ENCODE measurements at places on chromosomes 5 and 9.
A peak's percentile ranks its signal among the peaks of the same experiment; 100 is the strongest.

GRCh38 chr5:87081016-87081415 is 186.7 kb upstream of the RASA1 start:
- DNase-seq, result no peak

DNA sequence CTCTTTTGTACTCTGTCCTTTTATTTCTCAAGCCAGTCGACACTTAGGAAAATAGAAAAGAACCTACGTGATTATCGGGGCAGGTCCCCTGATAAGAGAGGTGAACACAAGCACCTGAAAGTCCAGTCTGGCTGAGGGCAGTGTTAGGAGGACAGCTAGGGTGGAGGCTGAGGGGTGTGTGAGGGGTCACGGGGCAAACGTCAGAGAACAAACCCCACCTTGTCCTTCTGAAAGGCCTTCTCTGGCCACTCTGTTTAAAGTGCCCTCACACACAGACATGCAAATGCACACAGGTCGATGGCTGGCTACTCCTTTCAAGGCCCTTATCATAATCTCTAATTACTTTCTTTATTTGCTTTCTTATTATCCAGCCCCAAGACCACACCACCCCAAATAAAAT is 108.8 kb downstream of the ESM1 start:
- DNase-seq, result no peak

GRCh38 chr9:129397335-129397734 is 219.3 kb upstream of the IER5L start:
- no peak for DNase-seq

GRCh38 chr9:70472268-70473249 is 58.1 kb upstream of the KLF9 start:
- DNase-seq, result no peak

DNA sequence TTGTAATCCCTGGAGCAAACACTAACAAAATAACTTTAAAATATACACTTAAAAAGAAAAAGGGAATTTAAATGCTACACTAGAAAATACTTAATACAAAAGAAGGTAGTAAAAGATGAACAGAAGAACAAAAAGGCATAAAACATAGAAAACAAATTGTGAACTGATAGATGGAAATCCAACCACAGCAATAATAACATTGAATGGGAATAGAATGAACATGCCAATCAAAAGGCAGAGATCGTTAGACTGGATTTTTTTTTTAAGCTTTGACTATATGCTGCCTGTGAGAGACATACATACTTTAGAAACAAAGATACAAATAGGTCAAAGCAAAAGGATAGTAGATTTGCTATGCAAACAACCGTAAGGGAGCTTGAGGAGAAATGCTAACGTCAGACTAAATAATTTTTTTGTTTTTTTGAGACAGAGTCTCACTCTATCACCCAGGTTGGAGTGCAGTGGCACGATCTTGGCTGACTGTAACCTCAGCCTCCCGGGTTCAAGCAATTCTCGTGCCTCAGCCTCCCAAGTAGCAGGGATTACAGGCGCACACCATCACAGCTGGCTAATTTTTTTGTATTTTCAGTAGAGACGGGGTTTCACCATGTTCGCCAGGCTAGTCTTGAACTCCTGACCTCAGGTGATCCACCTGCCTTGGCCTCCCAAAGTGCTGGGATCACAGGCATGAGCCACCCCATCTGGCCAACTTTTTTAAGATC is 6.5 kb downstream of the ABO start:
- no peak for DNase-seq

DNA sequence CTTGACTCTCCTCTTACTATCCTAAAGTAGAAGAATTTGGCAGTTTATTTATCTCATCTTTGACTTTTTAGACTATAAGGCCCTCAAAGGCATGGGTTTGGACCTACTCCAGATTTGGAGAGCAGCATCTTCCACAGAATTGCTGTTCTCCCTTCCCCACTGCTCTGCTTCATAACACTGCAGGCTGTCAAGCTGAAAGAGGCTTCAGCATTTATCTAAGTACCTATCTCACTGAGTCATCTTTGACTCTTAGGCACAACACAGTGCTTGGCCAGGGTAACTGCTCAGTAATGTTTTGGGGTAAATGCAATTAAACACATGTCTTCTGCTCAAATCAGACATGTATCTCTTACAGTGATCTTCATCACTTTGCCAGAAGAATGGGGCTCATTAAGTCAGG is 60.6 kb downstream of the GRIN3A start:
- DNase-seq, result no peak

DNA sequence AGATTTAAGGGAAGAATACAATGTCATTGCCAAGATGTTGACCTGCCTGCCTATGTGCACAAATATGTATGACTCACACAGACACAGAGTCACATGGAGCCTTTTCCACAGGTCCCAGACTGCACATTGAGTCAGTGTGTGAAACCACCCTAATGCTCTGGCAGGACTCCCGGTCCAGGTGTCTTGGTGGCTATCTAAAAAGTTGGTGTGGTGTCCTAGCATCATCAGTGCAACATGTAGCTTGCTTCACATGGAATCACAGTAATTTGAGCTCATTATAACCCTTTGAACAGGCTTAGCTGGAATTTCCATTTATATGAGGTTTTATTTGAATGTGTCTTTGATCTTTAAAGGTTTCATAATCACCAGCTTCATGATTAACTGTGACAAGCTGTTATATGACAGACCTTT is 10.7 kb downstream of the IFNA5 start:
- no peak for DNase-seq

DNA sequence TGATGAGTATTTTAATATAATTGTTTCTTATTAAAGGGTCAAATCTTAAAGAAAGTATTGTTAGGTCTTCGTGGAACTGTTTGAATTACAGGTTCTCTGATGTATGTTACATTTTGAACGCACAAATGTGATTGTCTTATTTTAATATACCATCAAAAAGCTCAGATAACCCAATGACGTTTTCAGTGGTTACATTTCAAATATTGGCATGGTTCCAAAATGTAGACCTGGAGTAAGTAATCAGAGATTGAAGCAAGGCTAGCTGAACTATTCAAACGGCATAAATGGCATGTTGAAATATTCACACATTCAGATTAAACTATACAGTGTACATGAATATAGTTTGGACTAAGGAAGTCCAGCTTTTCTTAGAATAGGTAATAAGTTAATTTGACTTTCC is 281.7 kb upstream of the EFNA5 start:
- DNase-seq, result no peak

DNA sequence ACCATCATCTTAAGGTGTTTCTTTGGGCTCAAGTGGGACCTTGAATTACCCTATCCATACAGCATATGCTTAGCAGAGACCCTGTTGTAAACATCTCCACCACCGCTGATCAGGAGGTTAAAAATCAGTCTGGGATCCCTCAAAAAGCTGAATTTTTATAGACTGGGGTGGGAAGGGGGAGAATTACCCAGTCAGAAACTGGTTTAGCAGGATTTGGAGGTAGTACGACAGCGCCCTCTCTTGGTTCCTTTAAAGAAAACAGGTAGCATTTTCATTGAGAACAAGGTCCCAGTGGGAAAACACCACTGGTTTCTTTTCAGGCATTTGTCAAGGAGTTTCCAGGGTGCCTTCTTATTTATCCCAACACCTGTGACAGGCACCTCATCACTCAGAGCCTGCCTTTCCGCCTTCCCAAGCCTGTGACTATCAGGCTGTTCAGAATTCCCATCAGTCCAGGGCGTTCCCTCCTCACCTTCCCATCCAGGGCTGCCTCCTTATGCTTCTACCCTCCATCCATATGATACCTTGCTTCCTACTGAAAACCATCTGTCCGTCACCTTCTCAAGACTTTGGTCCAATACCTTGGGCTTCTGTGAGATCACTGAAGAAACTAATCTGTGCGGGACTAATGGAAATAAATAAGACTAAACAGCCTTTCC is 203.8 kb upstream of the RAI14 start:
- no peak for DNase-seq

DNA sequence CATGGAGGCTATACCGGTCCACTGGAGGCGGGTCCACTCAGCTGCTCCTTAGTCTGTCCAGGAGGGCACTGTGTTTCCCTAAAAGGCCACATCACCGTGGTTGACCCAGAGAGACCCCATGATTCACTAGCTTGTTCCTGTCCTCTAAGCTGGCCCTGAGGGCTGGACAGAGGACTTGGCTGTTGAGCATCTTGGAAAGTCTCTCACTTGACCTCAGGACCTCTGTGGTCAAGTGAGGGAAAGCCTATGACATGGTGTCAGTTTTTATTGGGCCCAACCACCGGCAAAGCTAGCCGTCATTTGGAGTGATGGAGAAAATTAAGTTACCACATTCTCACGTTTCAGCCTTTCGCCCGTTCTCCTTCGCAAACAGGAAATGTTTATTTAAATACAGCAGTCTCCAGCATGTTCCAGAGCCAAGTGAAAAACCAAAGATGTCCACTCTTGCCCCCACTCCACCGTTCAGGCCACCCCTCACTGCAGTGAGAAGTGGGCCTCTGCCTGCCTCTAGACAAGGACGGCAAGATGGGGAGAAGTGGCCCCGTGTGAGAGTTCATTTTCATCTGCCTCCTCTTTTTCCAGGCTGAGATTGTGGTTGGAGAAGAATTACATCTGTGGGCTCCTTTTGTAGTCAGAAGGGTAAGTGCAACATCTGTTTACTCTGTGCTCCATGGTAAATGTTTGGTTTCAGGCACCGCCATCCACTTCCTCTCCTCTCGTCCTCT is 4.4 kb downstream of the SLIT3 start:
- DNase-seq, result no peak

GRCh38 chr9:138075961-138076649 is 198.5 kb downstream of the CACNA1B start:
- DNase-seq, result peak; percentile 15

GRCh38 chr9:90774071-90774470 is 27.5 kb upstream of the SYK start:
- no peak for DNase-seq

GRCh38 chr9:38312406-38312805 is 80.1 kb upstream of the ALDH1B1 start:
- no peak for DNase-seq

DNA sequence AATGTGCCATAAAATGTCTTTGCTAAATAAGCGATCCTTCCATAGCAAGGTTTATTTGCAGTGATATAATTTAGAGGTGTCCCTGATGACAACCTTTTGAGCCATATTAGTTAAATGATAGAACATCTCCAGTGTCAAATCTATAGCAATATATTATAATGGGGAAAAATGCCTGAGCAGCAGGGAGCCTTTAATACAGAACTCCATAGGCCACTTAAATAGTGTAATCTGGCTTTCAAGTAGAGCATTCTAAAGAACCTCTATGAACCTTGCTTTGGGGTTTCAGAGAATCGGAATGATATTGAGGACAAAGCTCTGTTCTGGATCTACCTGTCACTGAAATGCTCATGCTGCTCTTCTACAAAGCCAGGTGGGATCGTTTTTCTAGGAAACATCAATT is 96.7 kb upstream of the MEF2C start:
- DNase-seq, result no peak

GRCh38 chr5:112412346-112412745 is 6.7 kb downstream of the EPB41L4A start:
- no peak for DNase-seq

DNA sequence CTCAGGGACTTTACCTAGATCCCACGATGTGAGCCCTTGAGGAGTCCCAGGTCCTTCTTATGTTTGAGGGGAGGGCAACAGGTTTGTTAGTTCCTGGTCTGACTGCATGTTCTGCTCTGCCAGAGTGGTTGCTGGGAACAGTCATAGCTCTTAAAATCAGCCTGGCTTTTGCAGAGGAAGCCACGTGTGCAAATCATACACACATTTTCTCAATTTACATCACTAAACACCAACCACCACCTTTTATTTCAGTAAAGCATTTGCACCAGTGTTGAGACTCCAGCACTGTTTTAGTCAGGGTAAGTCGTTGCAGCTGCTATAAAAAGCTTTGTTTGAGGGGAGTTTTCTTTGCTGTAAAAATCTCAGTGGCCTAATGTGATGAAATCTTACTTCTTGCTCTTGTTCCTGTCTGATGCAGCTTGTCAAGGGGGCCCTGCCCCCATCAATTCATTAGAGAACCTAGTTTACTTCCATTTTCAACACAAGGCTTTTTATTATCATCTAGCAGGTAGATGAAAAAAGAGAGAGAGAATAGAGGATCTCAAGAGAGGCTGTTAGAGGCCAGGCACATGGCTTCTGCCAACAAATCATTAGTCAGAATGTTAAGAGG is 70.3 kb upstream of the VCAN start:
- DNase-seq, result no peak

Data from D341Med (cell line).